HL-60 (cell line): ENCODE measurements at places on chromosomes 1 and 21.

- no peak for DNase-seq
These were observed 1.5 kb upstream of the TSPAN1 start for GRCh38 chr1:46173361-46173856.

GRCh38 chr21:44425895-44426662 is 29.2 kb upstream of the LRRC3 start:
- no peak for DNase-seq

GRCh38 chr1:89918794-89919155 is 76.1 kb upstream of the ZNF326 start:
- no peak for DNase-seq

GRCh38 chr1:107293901-107294613 is 153.2 kb downstream of the NTNG1 start:
- DNase-seq, result no peak

- no peak for DNase-seq
These were observed 37.0 kb upstream of the LRRC3 start for GRCh38 chr21:44418108-44418875.

GRCh38 chr1:226825037-226825745 is 45.2 kb upstream of the PSEN2 start:
- no peak for DNase-seq

GRCh38 chr1:46555826-46556619 is 4.6 kb upstream of the KNCN start:
- no peak for DNase-seq

DNA sequence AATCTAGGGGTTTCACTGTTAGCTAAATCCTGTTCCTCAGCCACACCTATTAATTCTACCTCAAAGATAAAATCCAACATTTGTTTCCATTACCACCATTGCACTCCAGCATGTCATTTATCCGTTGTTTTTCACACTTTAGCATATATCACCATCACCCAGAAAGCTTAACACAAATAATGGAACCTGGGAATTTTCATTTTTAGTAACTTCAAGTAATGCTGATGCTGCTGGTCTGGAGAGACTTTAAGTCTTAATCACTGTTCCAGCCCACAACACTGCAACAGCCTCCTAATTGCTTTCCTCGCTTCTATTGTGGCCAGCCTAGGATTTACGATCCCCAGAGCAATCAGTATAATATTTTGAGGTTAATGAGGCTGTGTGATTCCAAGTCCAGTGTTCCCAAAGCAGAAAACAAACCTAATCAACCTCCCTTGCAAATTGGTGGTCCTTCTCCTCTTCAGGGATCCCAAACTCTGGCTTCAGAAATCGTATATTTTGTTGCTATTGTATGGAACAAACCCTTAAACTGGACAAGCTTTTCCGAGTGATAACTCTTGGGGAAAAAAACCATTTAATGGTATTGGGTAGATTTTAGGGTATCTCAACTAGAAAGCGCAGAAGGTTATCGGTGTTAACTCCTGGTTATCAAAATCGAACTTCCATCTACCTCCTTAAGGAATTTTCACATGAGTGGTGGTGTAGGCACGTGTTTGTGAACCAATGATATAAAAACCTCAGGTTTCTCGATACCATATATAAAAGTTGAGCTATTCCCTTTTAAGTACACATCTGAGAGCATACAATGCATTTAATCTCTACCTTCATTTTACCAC is 50.0 kb upstream of the BOLA1 start:
- no peak for DNase-seq

GRCh38 chr1:208269338-208269666 is 25.1 kb upstream of the PLXNA2 start:
- DNase-seq, result no peak

GRCh38 chr1:28046716-28047115 is 41.7 kb downstream of the EYA3 start:
- peak; percentile 71 for DNase-seq

DNA sequence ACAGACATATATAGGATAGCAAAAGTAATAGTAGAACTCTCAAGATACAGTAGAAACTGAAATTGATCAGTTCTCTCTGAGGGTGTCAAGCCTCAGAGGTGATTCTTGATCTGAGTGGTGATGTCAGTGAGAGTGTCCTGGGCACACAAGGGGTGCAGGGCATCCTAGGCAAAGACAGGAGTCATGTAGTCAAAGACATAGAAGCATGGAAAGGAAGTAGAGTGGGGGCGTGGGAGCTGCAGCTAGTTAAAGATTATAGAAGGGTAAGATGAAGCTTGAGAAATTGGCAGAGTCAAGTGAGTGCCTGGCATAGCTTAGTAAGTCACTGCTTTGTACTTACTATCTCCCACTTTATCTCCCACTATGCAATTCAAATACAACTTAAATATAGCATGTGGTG is 22.8 kb downstream of the CDC7 start:
- DNase-seq, result no peak

- peak; percentile 31 for DNase-seq
These were observed 1600.6 kb downstream of the PLA2G4A start for GRCh38 chr1:188429386-188429785.

DNA sequence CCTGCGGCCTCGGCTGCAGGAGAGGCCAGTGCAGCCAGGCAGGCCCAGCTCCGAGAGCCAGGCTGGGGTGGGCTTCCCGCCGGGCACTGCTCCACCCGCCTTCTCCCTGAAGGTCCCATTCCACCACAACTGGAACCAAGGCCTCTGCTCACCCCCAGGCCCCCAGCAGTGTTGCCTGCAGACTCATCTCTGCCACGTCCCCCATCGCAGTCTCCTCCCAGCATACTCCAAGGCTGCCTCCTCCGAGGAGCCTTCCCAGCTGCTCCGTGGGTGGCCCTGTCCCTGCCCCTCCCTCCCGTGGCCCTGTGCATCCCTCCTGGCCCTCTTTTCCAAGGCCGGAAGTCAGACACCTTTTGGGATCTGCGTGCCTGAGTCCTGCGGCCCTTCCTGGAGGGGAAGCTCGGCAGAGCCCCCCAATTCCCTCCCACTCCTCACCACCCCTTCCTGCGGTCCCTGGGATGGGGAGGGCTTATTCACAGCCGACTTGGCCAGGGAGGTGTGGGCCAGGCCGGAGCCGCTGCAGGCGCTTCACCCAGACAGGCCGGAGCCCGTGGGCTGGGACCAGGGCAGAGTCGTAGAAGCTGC is 47.6 kb downstream of the SLX9 start:
- no peak for DNase-seq

DNA sequence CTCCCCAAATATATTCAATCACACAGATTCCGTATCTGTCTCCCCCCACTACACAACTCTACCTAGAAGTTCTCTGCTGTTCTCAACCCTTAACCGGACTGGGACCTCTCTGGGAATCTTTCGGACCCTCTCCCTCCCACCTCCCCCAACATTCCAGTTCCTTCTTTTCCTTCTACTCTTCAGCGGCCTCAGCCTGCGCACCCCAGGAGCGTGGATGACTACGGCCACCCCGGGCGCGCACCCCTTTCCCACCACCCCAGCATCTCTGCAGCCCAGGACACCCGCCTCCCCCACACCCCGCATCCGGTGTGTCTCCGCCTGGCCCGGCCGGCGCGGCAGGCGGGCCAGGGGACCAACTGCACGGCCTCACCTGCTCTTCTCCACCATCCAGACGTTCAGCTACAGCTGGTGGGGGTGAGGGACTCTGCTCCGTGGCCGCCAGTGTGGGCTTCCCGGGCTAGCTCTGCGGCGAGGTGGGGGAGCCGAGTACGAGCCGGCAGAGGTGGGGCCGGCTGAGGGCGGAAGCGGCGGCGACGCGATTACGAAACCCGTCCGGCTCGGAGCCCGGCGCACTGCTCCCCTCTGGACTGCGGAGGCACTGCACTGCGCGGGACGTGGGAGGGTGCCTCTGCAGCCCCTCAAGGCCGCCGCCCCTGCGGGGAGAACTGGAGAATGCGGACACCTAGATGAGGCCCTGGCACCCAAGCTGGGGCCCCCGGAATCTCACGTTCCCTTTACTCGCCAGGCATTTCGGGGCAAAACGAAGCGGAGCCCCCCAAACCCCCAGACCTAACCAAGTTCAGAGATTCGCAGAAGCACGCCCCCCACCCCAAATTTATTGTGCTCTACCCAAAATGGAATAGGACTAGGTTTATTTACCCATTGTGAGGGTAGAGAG is at the start of gene CDC42SE1:
Gene CDC42SE1, minus strand, starts transcription at position 514 of the 898 bp plus-strand sequence. CDS start 3,892 bp downstream, outside the sequence.
- peak; percentile 88 for DNase-seq

- no peak for DNase-seq
These were observed 3.1 kb downstream of the MORN1 start for GRCh38 chr1:2388004-2388913.

- DNase-seq, result no peak
These were observed 18.4 kb downstream of the C1orf21 start for GRCh38 chr1:184405094-184405800.

DNA sequence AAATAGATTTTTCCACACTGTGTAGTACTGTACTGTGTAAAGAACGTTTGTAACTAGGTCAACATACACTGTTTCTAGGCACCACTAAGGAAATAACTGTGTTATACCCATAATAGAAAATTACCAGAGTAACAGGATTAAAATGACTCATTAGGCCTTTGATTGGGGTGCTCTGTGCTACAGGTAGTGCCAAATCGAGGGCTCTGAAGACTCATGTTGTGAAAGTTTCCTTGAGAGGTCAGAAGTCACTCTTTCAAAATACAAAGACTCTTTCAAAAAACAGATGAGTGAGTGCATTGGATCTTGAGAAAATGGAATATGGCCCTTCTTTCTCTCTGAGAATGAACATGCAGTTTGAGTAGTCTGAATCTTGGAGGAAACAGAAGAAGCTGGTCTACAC is 143.0 kb downstream of the MRPL39 start:
- no peak for DNase-seq

DNA sequence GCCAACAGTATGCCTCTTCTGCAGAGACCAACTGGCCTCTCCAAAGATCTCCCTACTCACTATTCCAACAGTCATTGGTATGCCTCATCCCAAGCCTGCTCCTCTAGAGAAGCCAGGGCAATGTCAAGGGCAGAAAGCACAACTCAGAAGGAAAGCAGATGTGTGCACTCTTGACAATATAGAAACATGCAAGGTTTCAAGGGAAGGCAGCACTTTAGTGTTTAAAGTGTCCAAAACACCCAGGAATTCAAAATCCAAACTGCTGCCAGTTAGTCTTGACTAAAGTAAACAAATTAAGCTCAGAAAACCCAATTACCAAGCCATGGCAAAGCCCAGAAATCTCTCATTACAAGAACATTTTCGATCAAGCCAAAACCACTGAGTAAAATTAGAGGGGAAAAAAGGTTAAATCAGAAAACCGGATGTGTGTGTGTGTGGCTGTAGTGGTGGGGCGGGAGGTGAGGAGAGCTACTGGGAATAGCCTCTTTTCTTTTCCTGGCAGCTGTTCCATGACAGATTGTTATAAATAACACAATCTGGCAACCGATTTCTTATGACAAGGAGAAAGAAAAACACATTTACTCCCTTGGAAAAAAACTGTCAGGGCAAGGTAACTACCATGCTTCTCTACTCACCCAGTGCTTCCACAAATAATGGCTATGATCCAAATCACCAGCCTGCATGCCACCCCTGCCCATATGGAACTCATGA is 39.2 kb downstream of the EIF2B3 start:
- no peak for DNase-seq

DNA sequence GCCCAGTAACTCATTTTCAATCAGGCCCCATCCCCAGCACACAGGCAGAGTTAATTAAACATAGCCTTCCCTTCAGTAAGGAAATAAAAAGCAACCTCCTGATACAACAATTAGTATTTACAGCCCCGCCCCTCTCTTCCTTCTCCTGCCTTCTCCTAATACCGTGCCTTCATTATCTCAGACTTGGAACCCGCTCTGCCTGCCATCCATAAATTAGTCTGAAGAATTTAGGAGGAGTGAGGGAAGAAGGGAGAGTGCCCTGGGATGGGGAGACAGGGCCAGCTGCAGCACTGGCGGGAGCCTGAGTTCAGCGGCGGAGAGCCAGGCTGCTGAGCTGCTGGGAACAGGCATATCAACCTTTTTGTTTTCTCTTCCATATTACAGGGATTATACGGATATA is 172.8 kb downstream of the ACTL8 start:
- no peak for DNase-seq

DNA sequence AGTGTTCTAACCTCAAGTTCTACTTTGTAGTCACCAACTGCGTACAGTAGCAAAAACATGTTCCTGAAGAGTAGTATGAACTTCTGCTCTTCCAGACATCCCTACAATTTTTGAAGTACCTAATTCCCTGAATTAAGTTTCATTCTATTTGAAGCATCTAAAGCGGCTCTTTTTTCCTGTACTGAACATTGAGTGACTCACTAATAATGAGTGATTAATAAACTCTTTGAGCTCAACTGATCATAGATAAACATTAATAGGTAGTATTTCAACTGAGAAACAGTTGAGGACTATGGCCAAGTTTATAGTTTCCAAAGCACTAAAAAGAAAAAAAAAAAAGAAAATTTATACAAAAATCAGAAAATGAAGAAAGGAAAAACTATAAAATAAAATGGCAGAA is 683.1 kb downstream of the LTN1 start:
- no peak for DNase-seq

DNA sequence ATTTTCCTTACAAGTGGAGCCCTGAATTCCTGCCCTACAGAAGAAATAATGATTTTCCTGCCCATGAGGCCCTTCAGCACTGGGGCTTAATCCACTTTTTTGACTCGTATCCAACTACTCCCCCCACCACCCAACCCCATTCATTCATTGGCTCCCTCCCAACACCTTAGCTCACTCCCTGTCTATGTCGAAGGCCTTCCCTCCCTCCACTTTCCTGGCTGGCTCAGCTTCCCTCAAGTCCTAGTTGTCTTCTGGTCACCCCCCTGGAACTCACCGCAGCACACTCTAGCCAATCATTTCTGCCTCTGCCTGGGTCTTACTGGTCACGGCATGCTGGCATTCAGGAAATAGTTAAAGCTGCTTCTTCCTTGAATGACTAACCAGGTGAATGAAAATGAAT is 118.9 kb downstream of the PGBD5 start:
- no peak for DNase-seq

GRCh38 chr1:30045304-30046090 is 677.9 kb downstream of the MATN1 start:
- DNase-seq, result no peak

GRCh38 chr1:52239708-52240001 is 97.8 kb downstream of the ZFYVE9 start:
- DNase-seq, result no peak

DNA sequence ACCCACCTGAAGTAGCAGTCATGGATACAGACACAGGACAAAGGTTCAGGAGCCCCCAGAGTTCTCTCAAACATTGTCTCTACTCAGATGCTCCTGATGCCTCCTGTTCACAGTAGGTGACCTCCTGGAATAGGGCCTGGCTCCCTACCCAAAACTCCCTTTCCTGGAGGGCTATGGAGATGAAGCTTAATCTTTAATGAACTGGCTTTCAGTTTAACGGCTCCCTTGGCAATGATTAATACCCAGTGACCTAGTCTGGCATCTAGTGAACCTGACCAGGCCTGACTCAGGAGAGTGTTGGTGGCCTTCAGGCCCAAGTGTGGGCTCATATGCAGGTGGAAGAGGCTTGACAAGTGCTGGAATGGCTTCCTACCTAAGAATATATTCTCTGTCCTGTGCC is 65.2 kb upstream of the TRABD2B start:
- DNase-seq, result no peak
